ENCODE measurements at places on chromosomes 6 and 20.

- no peak for DNase-seq
Observed at GRCh38 chr20:10490706-10491105, 55.6 kb downstream of the SLX4IP start.

DNA sequence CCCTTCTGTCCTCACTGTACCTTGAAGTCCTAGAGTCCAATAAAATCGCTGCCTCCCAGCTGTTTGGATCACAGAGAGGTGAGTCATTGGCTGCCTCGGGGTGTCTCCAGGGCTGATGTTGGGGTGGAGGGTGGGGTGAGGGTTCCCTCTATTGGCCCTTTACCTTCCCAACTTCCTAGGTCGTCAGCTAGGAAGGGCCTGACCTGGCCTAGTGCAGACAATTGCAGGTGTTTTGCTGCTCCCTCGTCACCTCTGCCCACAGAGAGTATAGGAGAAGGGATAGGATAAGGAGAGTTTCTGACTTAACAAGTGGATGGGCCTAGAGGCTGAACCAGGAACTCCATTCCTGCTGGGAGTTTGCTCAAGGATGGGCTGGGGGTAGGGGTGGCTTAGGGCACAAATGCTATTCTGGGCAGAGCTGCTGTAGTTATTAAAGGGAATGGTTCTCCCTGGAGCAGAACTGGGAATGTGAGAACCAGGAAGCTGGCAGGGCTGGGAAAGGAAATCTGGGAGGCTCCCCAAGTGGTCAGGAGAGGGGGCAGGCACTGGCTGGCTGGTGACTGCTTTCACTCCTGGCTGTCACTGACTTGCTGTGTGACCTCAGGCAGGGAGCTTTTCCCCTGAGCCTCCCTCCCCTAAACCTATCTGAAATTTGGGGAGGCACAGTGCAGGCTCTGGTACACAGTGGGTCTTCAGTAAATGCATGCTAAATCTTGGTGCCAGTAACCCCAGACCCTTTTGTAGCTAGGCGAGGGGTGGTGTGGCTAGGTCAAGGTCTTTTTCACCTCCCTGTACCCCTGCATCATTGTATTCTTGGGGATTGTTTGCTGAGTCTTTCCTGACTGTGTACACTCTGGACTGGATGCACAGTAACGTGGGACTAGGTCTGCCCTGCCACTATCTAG is 1.5 kb downstream of the TP53INP2 start:
- peak; percentile 65 for DNase-seq

- DNase-seq, result no peak
Observed at GRCh38 chr6:167474725-167475124, 149.8 kb downstream of the TTLL2 start.

DNA sequence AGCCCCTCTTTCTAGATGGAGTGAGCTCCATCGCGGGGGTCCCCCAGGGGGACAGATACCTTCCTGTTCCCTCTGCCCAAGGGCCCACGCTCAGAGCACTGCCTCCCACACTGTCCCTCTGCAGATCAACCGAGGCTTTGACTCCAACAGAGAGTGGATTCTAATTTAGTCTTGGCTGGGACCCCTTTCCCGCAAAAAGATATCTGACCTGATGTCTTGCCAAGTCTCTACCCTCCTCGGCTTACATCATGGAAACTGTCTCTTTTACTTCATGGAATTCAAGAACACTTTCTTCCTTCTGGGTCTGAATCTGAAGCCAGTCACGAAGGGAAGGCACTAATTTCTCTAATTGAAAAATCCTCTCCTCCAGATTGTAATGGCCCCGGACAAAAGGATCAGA is 278.0 kb downstream of the BMP7 start:
- DNase-seq, result no peak

GRCh38 chr6:44247338-44248302 is 719 bp downstream of the HSP90AB1 start:
- peak; percentile 81 for DNase-seq

DNA sequence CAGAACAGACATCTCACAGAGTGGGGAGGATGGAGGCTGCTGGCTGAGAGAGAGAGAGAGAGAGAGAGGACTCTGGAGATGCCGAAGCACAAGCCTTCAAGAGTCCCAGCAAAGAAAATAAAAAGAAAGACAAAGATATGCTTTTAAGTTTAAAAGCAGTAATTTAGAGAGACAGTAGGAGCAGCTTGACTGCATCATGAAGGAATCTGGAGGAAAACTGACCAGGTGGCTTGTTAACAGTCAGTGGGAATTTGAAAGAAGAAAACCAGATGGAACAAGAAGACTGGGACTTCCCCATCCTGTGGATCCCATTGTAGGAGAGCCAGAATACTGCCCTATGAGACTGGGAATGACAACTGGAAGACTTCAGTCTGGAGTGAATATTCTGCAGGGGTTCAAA is 46.3 kb upstream of the PLN start:
- DNase-seq, result no peak

GRCh38 chr20:53126185-53126584 is 154.0 kb downstream of the TSHZ2 start:
- no peak for DNase-seq

DNA sequence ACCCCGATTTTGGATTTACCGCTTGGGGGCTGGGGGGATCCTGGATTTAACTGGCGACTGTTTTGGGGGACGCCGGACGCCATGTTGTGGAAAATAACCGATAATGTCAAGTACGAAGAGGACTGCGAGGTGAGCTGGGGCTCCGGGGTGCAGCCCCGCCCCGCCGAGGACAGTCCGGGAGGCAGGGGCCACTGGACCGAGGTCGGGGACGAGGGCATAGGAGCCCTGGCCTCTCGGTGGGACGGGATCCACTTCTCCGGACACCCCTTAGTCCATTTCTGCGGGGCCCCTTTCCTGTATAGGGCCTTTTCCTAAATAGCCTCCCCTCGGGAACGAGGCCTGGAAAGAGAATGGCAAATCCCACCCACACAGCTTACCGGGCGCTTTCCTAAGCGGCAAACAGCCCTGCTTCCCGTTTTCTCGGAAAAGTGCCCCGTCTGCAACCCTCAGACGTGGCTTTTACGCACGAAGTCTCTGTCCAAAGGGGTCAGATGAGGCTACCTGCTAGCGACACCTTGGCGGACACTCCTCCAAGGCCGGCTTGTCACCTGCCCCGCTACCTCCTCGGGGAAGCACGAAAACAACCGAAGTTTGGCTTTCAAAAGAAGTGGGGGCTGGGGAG is 469 bp downstream of the TFAP2C start:
- no peak for DNase-seq

- DNase-seq, result no peak
Observed at GRCh38 chr6:63245909-63246308, 34.6 kb downstream of the FKBP1C start.

DNA sequence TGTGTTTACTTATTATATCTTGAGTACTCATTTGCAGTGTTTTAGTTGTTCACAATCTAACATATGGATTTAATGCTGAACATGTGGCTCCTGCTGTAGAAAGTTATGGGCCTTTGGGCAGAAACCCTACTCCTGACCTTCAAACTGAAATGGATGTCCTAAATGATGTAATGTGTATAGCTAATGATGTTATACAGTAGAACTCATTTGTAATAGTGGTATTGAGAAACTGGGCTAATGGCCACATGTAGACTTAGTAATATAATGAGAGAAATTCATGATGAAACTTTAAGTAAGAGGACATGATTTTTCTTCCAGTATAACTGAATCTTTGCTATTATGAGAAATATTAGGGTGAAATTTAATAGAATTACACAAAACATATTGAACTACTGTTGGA is 121.3 kb upstream of the PTPRK start:
- no peak for DNase-seq

GRCh38 chr6:8400663-8401062 is 34.7 kb downstream of the SLC35B3 start:
- DNase-seq, result no peak

DNA sequence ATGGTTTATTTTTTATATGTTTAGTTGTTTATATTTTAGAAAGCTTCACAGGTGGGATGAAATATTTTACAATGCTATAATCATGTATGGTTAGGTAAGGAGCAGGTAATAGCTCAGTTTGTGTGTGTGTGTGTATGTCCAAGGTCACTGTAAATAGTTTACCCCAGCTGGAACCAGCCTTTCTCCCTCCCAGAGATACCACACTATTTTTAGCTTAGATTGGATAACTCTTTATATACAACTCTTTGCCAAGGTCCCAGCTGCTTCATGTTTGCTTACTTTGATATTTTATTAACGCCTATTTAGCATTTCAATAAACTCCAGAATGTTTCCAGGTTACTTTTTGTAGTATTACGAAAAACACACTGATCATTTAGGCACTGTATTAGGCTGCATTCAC is 1.8 kb upstream of the PEX7 start:
- no peak for DNase-seq

DNA sequence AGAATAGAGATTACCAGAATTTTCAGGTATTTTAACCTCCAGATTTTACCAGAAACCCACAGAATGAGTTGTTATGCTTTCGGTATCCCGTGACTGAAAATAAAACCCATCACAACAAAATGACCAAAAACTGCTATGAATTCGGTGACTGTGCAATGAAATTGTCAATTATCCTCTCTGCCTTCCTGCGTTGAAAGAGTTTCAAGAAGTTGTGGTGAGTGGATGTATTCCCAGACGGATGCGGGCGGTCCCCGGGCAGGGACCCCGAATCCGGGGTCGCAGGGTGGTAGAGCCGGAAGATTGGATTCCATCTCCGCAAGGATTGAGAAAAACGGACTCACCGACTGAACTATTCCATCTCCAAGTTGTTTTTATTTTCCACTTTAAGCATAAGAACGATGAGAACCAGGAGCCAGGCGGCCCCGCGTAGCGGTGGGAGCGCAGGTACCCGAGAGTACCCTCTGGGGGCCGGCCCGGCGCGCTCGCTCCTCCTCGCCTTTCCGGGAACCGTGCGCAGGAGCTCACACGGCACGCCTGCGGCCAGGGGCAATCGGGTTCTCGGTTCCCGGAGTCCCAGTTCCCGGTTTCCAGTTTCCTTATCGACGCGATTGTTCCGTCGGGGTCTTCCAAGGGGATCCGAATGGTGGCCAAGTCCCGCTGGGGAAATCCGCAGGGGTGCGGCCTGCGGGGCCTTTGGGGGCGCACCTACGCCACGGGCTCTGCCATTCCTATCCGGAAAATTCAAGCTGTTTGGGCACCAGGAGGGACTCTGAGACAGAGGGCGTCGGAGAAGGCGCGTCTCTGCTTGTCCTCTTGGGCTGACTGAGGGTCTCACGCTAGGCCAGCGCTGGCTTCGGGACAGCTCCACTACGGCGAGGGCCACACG is 104.9 kb upstream of the PRDM1 start:
- peak; percentile 67 for DNase-seq

- no peak for DNase-seq
Observed at GRCh38 chr6:140538926-140539325, 1164.5 kb upstream of the CITED2 start.

GRCh38 chr20:14918976-14919375 is 581.6 kb upstream of the FLRT3 start:
- DNase-seq, result no peak

DNA sequence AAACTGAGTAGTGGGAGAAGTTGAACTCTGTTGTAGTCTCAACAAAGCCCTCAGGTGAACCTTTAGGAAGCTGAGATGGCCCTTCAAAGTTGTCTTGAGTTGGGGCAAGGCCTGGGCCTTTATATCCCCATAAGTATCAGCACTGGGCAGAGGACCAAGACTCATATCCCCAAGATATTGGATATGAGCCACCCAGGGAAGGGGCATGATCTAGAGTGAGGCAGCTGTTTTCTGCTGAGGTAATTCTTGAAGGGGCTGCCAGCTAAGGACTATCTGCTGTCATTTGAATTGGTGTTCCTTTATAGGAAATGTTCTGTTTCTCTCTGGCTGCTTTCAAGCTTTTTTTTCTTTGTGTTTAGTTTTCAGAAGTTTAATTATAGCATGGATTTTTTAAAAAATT is 140.7 kb upstream of the FLRT3 start:
- DNase-seq, result no peak

DNA sequence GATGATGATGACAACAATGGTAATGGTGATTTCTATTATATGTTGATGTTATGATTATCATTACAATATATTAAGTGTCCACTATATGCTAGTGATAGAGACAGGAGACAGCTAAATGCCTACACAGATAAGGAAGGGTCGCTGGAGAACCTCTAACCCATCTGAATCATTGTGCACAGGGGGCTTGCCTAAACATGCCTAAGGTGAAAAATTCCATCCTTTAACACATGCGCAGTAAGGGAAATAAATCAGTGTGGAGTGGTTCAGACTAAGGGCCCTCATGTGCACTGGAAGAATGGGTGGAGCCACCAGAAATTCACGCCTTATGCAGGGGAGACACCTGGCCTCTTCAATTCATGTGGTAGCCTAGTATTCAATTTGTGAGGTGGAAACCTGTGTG is 120.4 kb downstream of the TPBG start:
- no peak for DNase-seq

DNA sequence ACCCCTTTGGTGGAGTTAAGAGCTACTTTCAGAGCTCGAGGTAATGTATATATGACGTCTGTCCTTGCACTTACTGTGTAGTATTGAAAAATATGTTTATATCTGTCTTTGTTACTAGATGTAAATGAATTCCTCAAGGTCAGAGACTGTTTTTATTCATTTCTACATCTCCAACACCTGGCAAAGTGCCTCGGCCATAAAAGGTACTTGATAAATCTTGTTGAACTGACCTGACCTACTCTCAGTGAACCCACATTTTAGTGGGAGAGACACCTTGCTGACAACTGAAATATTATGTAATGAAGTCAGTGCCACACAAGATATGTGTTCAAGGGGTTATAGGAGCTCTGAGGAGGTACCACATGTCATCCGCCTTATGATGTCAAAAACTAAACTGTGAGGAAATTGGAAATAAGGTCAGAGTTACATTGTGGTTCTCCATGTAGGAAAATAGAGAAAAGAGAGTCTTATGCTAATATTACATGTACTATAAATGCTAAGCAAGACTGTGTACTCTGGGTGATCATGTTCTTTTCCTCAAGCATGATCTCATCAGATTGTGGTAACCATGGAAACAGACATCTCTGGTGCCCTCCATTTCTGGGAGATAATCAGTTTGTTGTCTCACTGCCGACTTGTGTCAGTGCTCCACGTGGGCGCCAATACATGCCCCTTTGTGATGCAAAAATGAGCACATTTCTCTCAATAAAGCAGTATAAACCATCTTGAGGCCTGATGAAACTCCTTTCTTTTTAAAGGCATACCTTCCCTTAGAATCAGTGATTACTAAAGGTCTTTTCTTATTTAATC is 5.7 kb upstream of the TMEM30A start:
- no peak for DNase-seq

- DNase-seq, result no peak
Observed at GRCh38 chr20:37516811-37517750, 4.0 kb upstream of the NNAT start.

GRCh38 chr6:160692369-160692959 is 9.6 kb upstream of the PLG start:
- no peak for DNase-seq

- DNase-seq, result no peak
Observed at GRCh38 chr6:136508725-136509392, 41.4 kb downstream of the MAP7 start.

DNA sequence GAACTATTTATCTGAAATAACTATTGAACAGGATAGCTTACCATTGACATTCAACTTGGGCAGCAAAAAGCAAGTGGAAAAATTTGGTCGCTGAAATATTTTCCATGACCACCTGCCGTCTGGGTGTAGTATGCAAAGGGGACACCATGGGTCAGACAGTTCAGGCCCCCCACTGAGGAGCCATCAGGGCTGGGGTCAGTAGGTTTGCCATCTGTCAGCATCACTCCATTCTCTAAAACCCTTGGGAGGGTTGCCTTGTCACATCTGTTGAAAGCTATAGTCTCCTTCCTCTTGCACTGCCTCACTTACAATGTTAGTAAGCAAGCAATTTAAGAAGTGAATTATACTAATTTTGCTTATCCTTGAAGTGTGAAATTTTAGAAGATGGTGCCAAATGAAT is 44.9 kb downstream of the NRN1 start:
- DNase-seq, result no peak
